Suppressor macrophage treated with lipopolysaccharide for 4 hours (primary cell): ENCODE measurements at places on chromosomes 12 and 14.

- DNase-seq: peak; percentile 50
These were observed 84.0 kb downstream of the ACTN1 start for GRCh38 chr14:68894802-68895703.

DNA sequence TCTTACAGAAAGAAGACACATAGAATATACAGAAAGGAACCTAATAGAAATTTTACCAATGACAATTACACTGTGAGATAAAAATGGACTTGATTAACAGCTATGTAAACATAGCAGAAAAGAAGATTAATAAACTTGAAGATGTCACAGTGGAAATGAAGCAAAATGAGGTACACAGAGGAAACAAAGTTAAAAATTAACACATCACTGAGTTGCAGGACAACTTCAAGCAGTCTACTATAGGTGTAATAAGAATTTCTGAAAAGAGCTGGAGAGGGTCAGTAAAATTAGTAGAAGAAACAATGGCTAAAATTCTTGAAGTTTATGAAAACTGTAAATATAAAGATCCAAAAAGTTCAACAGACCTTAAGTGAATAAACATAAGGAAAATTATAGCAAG lies 738.7 kb downstream of the C12orf50 start:
- DNase-seq: no peak

DNA sequence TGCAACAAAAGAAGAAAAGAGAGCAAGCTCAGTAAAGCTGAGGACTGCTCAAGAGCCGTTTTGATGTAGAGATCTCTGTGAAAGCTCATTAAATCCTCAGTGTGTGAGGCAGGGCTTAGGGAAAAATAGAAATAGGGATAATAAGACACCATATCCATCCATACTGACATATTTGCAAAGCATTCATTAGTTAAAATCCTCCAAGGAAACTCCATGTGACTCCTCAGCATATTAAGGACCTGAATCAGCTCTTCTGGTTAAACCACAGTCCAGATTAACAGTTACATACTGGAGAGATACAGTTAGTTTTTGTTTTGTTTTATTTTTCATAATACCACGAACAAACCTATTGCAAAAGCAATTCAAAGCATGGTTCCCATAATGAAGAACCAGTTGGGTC lies 288.2 kb downstream of the PAWR start:
- no peak for DNase-seq

GRCh38 chr14:53109105-53110041 lies 43.8 kb downstream of the DDHD1 start:
- DNase-seq: peak; percentile 86

- no peak for DNase-seq
These were observed 142.3 kb downstream of the RTN1 start for GRCh38 chr14:59728304-59728703.

DNA sequence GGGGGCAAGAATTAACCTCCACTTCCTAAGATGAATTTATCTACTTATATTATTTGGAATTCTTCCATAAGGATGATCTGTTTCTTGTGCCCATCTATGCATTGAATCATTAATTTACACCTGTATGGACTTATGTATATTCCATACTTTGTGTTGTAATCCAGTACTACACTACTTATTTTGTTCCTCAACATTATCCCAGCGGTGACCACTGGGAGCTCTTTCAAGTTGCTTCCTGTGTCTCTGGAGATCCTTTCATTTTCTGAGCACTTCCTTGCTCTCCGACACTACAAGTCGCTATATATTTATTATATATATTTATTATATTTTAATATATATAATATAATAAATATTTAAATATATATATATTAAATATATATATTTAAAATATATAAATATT lies 54.9 kb upstream of the SCN8A start:
- no peak for DNase-seq

- DNase-seq: no peak
These were observed 20.0 kb upstream of the APOF start for GRCh38 chr12:56382611-56383010.

GRCh38 chr12:127125607-127126259 lies 1141.2 kb upstream of the TMEM132C start:
- DNase-seq: peak; percentile 79

DNA sequence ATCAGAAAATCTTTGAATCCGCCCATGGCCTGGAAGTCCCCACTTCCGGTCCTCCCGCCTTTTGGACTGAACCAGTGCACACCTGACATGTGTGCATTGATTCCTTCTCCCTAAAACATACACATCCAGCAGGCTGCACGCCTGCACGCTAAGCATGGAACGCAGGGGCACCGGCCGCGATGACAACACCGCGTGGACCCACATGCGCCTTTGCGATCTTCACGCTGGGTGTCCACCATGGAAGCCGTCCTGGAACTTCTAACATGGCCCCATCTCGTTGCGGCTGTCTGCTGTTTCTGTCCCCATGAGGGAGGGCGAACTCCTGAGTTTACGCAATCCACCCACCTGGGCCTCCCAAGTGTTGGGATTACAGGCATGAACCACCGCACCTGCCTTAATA lies 73.7 kb downstream of the GALNT9 start:
- no peak for DNase-seq

GRCh38 chr12:93094988-93095737 lies 166.1 kb upstream of the EEA1 start:
- peak; percentile 48 for DNase-seq

DNA sequence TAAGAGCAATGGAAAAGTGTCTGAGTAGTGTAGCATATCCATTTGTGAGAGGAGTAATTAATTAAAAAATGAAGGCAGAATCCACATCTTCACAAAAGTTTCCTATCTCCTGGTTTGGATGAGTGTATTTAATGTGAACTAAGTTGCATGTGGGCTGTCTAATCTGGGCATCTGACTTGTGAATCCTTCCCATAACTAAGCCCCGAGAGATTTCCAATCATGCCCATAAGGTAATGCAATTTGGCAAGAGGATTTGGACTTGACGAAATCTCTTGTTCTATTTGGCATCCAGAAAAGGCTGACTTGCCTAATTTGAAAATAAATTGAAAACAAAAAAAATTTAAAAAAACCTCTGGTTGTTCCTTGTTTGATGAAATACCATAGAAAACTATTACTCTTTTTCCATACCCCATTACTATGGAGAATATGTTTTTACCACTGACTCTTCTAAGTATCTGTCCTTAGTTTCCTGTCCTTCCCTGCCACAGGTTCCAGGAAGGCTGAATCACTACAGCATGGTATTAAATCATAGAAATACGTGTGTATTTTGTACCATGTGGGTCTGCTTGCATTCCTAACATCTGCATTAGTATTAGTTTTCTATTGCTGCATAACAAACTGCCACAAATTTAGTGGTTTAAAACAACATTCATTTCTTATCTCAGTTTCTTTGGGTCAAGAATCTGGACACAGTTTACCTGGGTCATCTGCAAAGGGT lies 48.4 kb downstream of the ETV6 start:
- DNase-seq: no peak

GRCh38 chr14:101828046-101828445 lies 66.5 kb downstream of the PPP2R5C start:
- DNase-seq: no peak

GRCh38 chr14:54325766-54326165 lies 71.0 kb upstream of the CDKN3 start:
- DNase-seq: no peak

DNA sequence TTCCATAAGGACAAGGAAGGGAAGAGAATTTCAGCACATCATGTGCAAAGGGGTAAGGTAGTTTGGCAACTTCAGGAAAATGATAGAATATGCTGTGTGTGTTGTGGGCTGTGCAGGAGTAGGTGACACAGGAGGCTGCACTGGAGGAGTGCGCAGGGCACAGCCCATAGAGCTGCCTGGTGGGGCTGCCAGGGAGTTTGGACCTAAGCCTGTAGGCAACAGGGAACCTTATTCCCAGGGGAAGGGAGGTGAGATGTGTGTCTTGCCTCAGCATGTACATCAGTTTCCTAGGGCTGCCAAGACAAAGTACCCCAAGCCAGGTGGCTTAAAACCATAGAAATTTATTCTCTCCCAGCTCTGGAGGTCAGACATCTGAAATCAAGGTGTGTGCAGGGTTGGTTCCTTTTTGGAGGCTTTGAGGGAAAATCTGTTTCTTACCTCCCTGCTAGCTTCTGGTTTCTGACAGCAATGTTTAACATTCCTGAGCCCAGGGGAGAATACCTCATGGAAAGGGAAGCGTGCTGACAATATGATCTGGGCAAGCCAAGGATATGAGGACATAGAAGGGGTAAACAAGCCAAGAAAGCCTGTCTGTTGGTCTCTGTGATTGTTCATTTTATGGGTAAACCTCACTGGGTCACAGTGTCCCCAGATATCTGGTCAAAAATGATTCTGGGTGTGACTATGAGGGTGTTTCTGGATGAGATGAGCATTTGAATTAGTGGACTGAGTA lies 174.0 kb upstream of the NTF3 start:
- no peak for DNase-seq

- no peak for DNase-seq
These were observed 207.5 kb upstream of the PWP1 start for GRCh38 chr12:107477947-107478610.

- no peak for DNase-seq
These were observed 372.1 kb upstream of the FAR2 start for GRCh38 chr12:28776913-28777422.

DNA sequence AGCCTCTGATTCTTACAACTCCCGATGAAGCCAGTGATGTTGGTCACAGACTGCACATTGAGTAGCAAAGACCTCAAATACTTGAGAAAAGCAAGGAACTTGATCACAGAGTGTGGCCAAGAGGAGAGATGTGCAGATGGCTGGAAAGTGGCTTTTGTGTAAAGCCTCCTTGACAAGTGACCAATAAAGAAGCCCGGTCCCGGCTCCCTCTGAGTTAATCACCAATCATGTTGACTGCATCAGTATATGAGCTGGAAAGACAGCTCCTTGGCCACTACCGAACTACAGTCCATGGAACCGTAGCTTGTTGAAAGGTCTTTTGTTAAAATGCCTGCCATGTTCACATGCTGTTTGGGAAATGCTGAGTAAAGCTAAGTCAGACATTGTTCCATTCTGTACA lies 23.7 kb upstream of the SERPINA6 start:
- DNase-seq: no peak

DNA sequence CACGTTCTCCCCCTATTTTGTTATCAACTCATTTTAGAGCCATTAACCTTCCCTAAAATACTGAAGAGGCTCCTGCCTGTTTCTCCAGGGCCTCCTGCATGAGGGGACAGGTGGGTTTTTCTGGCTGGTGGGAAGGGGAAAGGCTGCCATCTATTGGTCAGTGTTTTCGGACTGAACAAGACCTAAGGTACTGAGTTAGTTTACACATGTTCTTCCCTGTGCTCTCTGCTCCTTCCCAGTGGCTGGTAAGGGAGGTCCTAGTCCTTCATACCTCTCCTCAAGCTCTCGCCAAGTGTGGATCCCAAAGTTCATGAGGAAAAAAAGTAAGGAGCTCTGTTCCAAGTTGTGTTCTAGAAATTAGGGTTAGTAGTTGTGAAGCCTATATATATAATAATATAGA lies 357.5 kb downstream of the FSCB start:
- DNase-seq: no peak

DNA sequence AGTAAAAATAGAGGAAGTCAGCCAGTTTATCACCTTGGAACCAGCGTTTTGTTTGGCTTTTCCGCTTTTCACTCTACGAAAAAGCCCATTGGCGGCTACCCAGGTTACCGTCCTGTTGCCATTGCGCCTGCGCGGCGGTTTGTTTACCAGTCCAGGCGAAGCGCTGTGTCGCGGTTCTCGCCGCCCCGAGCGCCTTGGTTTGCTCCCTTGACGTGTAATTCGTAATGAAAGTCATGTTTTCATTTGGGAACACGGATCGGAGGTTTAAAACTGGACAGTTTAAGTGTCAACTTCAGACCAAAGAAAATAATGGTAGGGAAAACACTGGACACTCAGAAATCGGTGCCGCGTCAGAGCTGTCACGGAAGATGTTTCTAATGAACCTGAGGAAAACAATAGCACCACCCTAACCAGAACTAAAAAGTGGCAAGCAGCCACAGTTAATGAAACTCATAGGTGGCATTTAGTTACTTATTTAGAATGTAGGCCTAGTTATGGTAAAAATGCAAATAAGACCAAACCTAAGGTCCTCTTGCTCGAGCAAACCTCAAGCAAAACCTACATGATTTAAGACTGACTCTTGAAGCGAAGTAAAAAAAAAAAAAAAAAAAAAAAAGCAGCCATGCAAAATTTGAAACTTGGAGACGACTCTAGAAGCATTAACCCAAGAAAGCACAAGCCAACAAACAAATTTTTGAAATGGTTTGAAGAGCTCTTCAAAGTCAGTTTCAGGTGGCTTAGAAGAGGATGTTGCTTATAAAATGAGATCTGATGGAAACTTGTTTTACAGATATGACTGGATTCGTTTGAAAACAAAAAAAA lies 790 bp upstream of the GPR19 start:
- peak; percentile 97 for DNase-seq

GRCh38 chr12:130227641-130228040 lies 65.4 kb downstream of the FZD10 start:
- DNase-seq: no peak

GRCh38 chr12:26704684-26705460 lies 128.1 kb downstream of the ITPR2 start:
- DNase-seq: peak; percentile 85

DNA sequence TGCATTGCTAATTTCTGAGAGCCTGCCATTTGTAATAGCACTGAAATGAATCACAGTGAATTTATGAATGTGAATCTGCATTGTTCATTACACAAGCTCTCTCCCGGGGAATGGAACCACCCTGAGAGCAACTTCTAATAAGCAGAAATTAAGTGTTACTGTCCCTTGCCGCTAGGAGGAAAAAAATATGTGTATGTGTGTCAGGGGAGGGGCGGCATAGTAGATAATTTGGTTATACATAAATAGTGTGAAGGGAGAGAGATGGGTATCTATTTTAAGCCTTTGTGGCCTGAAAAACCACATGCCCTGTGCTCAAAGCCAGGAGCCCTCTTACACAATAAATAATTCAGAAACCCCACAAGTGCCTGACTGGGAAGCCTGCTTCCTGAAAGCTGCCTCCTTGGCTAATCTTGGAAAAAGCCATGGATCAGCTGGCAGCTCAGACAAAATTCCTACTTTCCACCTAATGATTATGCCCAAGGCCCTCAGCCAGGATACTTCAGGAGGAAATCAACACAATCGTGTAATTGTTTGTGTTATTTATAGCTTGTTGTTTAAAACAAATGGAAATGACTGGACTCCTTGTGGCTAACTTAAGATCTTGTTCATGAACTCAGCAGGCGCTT lies 366.2 kb upstream of the KITLG start:
- peak; percentile 16 for DNase-seq
